ENCODE measurements at places on chromosomes 7 and 10. TPM values are rescaled to one million over a fixed set of nuclear protein-coding genes. Genes with fewer than 3 reads are reported as not detected.

The ANKRD30A gene
- not detected for total RNA-seq

The HIBADH gene
- total RNA-seq = 14.5 TPM

The MAD1L1 gene
- 133 TPM for total RNA-seq

The NYAP1 gene
- total RNA-seq = not detected

The CTTNBP2 gene
- not detected for total RNA-seq

The LDB1 gene
- total RNA-seq = 72.5 TPM

The PSMG3 gene
- total RNA-seq = 37.8 TPM

The CALML5 gene
- not detected for total RNA-seq

The CHPF2 gene
- 41.0 TPM for total RNA-seq

The FAM171A1 gene
- total RNA-seq = 3.9 TPM

The SH2D4B gene
- 0.14 TPM for total RNA-seq

The CLEC5A gene
- total RNA-seq = not detected

The LDB3 gene
- not detected for total RNA-seq

The CYP26A1 gene
- not detected for total RNA-seq

The CTNNA3 gene
- total RNA-seq = not detected

The CDHR3 gene
- total RNA-seq = 3.6 TPM

The MRLN gene
- total RNA-seq = not detected

The ATRNL1 gene
- total RNA-seq = 0.73 TPM

The EEPD1 gene
- total RNA-seq = 11.5 TPM

The FBXO24 gene
- 1.2 TPM for total RNA-seq

The H2BK1 gene
- total RNA-seq = 1.1 TPM

The CALY gene
- total RNA-seq = not detected

The ITPRID1 gene
- total RNA-seq = not detected

The CPA2 gene
- total RNA-seq = not detected

The MUC3A gene
- total RNA-seq = not detected

The NEURL1 gene
- total RNA-seq = 1.5 TPM

The RBP4 gene
- not detected for total RNA-seq

The MOSPD3 gene
- 55.2 TPM for total RNA-seq

The APBB1IP gene
- total RNA-seq = 66.2 TPM

The MMD2 gene
- not detected for total RNA-seq

The ANKRD61 gene
- total RNA-seq = 0.18 TPM

The NANOS1 gene
- 0.20 TPM for total RNA-seq

The ITGB8 gene
- total RNA-seq = not detected

The TCERG1L gene
- total RNA-seq = not detected

The ANXA8 gene
- total RNA-seq = 5.8 TPM

The ARMH3 gene
- 23.8 TPM for total RNA-seq

All from T-helper 2 cell treated with Interferon-gamma antibody and Interleukin-4, amounts not matched to agents 100 ng/mL and 5 ng/mL, for 36 hours (primary cell).